ENCODE measurements at places on chromosomes 6 and 20.

- DNase-seq, result no peak
Measured at GRCh38 chr6:37280162-37280887, 22.4 kb upstream of the TMEM217 start.

- no peak for DNase-seq
Measured at GRCh38 chr6:124462750-124463149, 499.5 kb upstream of the RNF217 start.

DNA sequence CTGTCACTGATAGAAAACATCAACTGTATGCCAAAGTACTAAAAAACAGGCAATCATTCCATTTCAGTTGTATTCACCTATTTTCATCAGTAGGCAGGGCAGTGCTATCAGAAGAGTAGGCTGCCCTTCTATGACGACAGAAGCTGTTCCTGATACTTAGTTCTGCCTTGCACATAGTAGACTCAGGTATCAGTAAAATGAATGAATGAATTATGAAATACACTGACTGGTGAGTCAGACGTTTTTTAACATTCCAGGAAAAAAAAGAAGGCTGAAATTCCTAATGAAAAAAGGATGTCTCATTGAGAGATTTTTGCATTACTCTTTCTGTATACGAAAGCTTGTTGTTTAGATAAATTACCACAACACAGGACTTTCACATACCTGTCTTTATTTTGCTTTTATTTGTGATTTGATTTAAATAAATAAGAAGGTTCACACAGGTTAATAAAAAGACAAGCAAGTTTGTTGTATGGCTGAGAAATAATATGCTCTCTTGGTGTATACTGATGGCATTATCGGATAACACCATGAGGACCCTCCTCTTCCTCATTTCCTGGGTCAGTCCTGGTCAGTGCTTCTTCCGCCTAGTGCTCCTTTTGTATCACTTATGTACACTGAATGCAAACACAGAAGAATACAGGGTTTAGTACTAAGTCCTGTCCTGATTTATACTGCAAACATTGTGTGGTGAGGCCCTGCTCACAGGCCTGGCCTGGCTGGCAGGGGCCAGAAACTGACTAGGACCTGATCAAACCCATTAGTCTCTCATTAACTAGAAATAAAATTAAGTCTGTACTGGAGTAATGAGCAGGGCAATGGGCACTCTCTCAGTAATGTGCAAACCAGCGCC is 39.4 kb upstream of the SPDEF start:
- DNase-seq, result no peak

- no peak for DNase-seq
Measured at GRCh38 chr6:63307581-63308246, 12.1 kb downstream of the LGSN start.

GRCh38 chr6:150100745-150101144 is 31.8 kb upstream of the ULBP3 start:
- DNase-seq, result no peak

DNA sequence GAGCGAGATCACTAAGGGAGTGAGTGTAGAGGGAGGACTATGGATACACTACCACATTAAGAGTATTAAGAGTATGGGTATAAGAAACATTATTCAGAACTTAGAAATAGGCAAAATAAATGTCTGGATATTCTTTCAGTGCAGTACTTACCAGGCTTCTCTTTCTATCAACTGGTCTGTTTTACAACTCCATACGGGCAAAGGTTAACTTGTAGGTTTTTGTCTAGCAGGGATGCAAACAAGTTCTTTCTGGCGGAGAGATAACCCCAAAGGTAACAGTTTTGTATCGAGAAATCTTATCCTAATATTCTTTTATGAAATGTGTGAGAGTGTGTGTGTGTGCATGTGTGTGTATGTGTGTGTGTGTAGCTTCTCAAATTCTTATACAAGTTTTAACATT is 186.2 kb downstream of the ARHGAP18 start:
- DNase-seq, result no peak

DNA sequence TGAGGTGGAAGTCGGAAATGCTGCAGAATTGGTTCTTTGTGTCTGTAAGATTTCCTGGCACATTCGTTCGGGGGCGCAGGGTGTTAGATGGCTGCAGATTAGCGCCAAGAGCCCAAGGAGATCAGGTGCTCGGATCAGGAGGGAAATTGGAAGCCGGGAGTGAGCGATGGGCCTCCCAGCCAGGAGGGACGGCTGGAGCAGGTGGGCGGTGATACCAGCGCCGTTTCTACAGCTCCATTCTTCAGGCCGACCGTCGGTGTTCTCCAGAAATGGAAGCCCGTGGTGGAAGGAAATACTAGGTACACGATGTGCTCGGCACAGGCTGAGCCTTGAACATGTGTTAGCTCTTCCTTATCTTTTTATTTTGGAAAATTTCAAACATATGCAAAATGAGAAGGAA is 6.5 kb downstream of the SIRPA start:
- no peak for DNase-seq

DNA sequence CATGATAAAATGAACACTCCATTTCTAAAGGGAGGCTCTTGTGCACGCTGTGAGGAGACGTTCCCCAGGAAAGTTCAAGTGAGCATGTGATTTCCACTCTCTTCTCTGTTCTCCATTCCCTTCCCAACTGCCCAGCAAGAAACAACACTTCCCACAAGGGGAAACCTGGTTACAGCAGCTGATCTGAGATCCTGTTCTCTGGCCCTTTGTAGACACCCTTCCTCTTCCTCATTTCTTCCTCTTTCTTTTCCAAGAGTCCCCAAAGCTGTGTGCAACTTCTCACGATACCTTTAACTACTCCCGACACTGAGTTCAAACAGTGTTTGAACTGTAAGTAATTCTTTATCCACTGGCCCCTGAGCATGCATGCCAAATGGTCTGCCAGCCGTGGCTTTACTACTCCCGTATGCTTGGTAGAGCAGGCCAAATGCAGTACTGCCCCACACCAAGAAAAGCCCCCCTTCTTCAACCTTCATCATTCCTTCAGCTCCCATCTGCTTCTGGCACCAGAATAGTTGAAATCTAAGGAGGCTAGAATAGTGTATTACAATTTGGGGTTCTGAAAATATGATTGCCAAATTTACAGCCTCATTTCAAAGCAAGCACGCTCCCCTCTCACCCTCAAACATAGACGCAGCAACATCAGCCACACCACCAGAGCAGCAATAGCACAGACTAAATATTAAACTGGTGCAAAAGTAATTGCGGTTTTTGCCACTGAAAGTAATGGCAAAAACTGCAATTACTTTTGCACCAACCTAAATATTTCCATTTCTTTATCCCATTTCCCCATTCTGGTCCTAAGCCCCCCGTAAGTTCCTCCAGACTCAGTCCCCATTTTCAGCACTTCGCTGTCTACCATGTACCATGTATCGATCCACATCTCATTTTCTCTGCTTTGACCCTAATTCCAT is 4.3 kb downstream of the HLA-DMB start:
- no peak for DNase-seq

- DNase-seq, result no peak
Measured at GRCh38 chr20:34954904-34955230, 739 bp downstream of the GSS start.

DNA sequence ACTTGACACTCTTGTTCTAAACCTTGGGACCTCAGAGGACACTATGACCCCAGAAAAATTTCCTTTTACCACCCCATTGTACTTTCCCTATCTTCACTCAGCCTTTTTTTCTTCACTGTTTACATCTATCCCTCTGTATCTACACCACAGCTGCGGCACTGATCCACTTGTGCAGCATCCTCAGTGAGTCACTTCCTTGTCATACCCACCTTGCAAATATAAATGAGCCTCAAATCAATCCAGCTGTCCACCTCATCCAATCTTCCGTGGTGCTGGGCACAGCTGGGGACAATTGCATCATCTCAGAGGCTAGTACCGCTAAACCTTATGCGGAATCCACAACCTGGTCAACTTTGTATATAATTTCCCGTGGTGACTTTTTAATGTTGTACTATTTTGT is 710.5 kb downstream of the QKI start:
- DNase-seq, result no peak

DNA sequence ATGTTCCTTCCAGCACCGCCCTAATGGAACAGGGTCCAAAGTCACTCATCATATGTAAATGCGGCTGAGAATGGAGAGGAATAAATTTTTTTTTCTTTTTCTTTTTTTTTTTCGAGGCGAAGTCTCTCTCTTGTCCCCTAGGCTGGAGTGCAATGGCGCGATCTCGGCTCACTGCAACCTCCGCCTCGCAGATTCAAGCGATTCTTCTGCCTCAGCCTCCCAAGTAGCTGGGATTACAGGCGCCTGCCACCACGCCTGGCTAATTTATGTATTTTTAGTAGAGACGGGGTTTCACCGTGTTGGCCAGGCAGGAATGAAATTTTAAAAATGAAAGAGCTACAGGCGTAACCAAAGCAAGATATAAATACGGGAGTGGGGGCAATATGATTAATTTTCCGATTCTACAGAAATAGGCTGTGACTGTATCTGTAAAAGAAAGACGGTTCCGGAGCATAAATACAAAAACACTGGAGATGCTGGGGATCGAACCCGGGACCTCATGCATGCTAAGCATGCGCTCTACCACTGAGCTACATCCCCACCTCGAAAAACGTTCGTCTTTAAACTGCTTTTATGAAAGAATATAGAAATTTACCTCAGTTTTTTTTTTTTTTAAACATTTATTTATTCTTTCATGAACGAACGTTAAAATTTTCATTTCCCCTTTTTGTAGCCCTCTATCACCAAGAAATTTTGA is 132.2 kb downstream of the GPX5 start:
- no peak for DNase-seq

- DNase-seq, result no peak
Measured at GRCh38 chr6:159606786-159607185, 86.3 kb downstream of the SOD2 start.

GRCh38 chr6:21265730-21266044 is 327.9 kb upstream of the SOX4 start:
- no peak for DNase-seq

DNA sequence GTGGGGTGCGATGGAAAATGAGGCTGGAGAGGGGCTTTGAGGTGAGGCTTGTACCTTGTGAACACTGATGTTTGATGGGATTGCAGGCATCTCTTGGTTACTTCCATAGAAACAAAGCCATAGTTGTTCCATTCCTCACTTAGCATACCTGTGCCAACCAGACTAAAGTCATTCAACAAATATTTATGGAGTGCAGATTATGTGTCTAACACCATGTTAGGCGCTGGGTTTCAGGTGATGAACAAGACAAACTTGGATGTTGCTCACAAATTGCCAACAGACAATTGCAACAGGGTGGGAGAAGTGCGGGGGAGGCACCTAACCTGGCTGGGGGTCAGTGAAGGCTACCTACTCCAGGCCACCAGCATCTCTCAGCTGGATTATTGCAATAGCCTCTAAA is 1.5 kb downstream of the TTPAL start:
- no peak for DNase-seq

- DNase-seq, result no peak
Measured at GRCh38 chr20:38728911-38729642, 4.8 kb downstream of the SLC32A1 start.

DNA sequence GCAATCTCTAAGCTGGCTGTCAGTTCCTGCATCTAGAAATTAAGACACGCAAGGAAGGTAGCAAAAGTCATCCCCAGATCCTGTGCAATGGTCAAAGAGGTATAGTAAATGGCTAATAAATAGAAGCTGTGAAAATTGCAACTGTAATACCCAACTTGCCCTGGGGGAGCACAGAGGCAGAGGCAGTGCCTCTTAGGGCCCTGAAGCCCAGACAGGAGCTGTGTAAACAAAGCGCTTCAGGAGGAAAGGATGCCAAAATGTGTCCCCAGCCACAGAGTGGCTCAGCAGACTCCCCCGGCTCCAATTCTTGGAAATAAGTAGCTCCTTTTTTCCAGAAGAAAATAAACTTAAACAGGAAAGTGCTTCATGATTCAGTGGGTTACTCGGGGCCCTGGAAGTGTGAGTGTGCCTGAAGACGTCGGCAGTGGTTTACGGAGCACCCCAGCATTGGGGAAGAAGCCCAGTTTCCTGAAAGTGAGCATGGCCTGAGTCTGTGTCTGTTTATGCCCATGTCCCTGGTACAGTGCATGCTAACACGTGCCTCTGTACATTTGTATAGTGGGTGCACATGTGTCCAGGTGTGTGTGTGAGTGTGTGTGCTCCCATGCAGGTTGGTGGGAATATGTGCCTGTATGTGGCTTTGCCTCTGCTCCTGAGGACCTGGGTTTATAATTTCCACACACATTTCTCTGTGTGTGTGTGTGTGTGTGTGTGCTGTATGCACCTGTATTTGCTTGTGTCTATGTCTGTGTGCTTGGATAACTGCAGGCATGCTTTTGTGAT is 246.7 kb downstream of the MAFB start:
- no peak for DNase-seq

DNA sequence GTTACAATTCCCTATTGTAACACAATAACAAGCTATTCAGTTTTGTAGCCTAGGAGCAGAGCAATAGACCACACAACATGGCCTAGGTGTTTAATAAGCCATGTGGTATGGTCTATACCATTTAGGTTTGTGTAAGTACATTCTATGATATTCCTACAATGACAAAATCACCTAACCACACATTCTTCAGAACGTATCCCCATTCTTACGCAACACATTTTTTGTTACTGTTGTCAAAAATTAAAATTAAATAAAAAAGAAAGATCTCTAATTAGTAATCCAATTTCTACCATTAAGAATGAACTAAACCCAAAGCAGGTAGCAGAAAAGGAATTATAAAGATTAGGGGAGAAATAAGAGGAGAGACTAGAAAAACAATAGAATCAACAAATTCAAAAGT is 44.0 kb downstream of the RANBP9 start:
- no peak for DNase-seq

GRCh38 chr6:64685401-64685800 is 1021.6 kb downstream of the EYS start:
- DNase-seq, result no peak

- no peak for DNase-seq
Measured at GRCh38 chr20:50439539-50440453, 70.4 kb upstream of the PTPN1 start.

GRCh38 chr6:27187231-27188060 is 60.1 kb upstream of the PRSS16 start:
- no peak for DNase-seq

DNA sequence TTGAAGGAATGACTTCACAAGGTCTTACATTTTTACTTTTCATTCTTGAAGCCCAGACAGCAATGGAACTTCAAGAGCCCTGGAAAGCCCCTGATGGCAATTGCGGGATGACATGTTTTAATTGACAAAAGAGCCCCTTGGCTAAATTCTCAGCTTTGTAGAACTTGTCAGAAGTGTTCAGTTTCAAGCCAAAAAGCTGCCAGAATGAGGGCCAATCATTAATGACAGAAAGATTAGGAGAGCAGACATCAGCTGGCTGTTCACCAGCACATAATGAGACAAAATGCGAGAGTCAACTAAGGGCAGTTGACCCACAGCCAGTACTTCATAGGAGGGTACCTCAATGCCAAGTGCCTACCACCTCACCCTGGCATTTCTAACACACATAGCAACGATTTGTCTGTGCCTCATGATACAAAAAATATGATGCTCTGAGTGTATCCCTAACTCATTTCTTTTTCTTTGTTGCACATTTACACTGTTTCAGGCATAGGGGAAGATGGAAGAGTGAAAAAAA is 243.1 kb downstream of the MYLK4 start:
- no peak for DNase-seq

GRCh38 chr6:14727494-14728395 is 518.1 kb upstream of the JARID2 start:
- DNase-seq, result no peak

Data from tibial nerve (tissue), 4 donors.